NCI-H187 treated with DMSO at 0.1 percent for 48 hours (cell line): ENCODE measurements at places on chromosomes 2 and 18.

DNA sequence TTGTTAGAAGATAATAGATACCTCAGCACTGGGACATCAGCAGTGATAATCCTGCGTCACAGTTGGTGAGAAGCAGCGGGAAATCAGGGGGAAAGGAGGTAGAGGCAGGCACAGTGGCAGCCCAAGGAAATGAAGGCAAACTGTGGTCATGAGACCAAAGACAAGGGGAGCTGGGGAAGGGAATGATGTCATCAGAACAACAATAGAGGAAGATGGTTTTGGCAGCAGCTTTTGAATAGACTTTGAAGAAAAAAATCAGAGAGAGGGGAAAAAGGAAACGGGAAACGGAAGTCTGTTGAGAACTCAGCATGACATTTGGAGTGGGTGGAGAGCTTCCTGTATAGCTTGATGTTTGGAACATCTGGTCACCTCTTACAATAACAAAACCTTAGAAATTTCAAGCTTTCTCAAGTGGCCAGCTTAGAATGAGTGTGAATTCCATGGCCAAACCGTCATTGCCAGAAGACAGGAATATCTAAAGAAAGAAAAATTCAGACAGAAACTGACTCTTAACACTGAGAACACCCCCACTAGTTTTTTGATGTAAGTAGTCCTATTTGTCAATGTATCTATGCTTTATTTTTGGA lies 18.4 kb upstream of the YES1 start:
- DNase-seq: no peak

GRCh38 chr2:149192427-149192826 lies 138.0 kb upstream of the LYPD6 start:
- DNase-seq: no peak

DNA sequence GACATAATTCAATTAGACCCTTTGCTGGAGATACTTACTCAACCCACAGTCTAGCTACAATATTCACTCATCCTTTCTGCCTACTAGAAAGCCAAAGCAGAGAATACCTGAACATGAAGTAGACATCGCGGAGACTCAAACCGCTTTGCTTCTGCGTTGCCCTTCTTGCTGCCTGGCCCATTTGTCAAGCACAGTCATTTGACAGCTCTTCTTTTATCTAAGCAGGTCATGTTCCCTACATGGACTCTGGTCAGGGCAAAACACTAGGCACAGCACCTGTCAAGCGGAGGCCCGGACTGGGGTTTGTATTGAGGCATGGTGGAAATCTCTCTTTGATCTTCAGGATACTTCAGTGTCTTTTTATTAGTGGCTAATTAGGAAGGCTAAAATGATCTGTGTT lies 89.7 kb downstream of the FARSB start:
- no peak for DNase-seq

DNA sequence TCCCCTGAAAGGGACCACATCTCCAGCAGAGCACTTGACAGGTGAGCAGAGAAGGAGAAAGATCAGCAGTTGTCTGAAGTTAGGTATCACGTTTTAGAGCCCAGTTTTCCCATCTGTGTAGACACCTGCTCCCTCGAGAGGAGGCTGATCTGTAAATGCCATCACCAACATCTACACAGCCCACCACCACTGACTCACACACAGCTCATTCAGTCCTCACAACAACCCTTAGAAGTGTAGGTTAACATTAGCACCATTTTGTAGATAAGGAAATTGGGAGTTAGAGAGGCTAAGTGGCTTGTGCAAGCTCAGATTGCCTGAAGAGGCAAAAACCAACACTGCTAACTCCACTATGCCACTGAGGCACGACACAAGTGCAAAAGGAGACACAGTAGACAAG lies 37.2 kb upstream of the STAT1 start:
- DNase-seq: no peak

- DNase-seq: no peak
Observed at GRCh38 chr2:28395334-28396061, 2.8 kb downstream of the FOSL2 start.

DNA sequence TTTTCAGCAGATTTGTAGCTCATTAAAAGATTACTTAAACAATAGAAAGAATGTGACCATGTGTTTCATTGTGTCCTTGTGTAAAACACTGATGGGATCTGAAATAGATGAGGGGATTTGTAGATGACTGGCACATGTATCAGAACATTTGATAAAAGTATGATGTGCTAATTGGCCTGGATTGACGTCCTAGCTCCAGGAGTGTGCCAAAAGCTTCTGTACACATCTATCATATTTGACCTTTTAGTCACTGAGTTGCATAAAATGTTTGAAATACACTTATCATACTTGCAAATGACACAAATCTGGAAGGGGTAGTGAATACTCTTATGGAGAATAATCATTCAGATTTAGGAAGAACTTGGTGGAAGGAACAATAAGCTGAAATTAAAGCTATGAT lies 778.5 kb downstream of the ERBB4 start:
- no peak for DNase-seq

- DNase-seq: no peak
Observed at GRCh38 chr2:233849607-233850271, 4.6 kb downstream of the HJURP start.
